Activated CD4-positive, alpha-beta T cell treated with anti-CD3 and anti-CD28 coated beads, Interleukin-2, amount 10 ng/mL, durations not matched to agents 7 days and 5 days (primary cell): ENCODE measurements at places on chromosomes 5 and 9.

DNA sequence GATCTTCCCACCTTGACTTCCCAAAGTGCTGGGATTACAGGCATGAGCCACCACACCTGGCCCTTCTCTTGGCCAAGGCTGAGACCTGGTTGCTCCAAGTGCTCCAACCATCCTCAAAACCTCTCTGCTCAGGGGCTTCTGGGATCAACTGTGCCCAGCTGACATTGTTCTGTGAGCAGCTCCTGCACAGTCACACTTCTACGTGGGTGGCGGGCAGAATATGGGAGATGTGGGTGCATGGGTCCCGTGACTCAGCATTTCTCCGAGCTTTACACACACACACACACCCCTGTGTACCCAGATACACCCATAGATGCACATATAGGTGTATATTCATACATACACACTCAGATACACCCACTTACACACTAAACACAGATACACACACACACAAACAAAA, 10.5 kb upstream of the MYORG start:
- DNase-seq = peak; percentile 1

GRCh38 chr5:6567835-6568234, 65.0 kb downstream of the NSUN2 start:
- DNase-seq = no peak

- no peak for DNase-seq
These were observed 156.5 kb downstream of the PSAT1 start for GRCh38 chr9:78453450-78453849.

- DNase-seq = no peak
These were observed 157.5 kb downstream of the DOCK8 start for GRCh38 chr9:372128-372527.

DNA sequence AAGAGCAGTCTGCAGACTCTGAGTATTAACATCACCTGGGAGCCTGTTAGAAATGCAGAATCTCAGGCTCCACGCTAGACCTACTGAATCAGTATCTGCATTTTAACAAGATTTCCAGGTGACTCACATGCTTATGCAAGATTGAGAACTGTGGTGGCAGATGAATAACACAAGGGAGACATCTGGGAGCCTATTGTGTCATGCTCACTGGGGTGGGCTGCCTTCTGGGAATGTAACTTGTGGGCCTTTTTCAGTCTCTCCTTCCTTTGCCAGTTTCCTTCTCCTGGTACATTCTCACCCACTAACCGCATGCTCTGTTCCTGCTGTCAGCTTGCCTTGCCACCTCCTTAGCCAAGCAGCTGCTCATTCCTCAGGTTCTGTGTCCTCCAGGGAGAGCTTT, 176.6 kb upstream of the C9orf72 start:
- no peak for DNase-seq

DNA sequence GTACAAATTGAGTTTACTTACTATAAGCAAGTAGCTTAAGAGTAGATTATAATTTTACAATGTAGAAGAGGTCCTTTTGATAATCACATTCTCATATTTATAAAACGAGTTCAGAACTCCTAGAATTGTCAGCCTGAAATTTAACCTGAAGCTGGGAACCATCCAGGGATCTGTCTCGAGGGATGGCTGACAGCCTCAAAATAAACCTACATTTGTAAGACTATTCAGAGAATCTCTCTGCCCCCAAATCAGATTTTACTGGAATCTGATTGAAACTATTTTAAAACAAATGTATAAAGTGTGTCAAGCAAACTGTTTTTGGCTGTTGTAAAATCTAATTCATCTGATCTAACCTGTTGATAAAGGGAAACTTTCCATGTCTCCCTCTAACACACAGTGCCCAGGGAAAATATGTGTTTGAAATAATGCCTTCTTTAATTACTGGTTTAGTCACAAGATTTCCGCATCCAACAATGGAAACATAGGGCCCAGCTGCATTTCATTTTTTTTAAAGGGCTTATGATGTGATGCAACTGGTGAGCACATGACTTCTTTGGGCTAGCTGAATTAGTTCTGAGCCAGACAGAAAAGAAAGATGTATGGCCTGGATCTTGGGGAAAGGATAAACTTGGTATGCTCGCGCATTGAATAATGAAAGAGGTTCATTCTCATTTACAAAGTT, 30.3 kb downstream of the SLC25A46 start:
- DNase-seq = no peak

DNA sequence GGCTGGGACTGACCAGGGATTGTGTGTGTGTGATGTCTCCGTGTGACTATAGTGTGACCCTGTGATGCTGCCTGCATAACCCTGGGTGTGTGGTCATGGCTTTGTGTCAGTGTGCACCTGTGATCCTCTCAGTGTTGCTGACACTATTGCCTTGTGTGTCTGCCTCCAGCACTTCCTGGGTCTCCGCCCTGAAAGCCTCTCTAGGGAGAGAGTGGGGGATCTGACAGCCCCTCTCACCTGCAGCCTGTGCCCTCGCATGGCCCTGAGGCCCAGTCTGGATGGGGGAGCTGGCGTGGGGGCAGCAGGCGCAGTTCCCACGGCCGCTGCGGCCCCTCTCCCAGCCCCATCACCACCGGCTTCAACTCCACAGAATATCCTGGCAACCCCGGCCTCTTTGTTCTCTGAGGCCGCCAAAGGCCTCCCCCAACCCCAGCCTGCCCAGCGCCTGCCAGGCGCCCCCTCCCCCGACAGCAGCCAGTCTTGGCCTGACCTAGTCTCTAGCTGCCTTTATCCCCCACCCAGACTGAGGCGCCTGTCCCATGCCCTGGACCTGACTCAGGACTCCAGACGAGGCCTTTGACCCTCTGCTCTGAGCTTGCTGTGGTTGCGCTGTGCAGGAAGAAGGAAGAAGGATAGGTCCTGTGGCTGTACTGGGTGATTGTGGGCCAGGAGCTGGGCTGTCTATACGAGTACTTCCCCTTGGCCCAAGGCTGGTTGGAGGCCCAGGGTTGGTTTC, 38.7 kb downstream of the CXXC5 start:
- DNase-seq = no peak

- DNase-seq = no peak
These were observed 308.7 kb downstream of the SPOCK1 start for GRCh38 chr5:137190441-137190840.

GRCh38 chr5:172079876-172080275, 73.4 kb upstream of the FBXW11 start:
- DNase-seq = no peak

GRCh38 chr5:160486573-160486972, 64.9 kb downstream of the PTTG1 start:
- DNase-seq = peak; percentile 43

DNA sequence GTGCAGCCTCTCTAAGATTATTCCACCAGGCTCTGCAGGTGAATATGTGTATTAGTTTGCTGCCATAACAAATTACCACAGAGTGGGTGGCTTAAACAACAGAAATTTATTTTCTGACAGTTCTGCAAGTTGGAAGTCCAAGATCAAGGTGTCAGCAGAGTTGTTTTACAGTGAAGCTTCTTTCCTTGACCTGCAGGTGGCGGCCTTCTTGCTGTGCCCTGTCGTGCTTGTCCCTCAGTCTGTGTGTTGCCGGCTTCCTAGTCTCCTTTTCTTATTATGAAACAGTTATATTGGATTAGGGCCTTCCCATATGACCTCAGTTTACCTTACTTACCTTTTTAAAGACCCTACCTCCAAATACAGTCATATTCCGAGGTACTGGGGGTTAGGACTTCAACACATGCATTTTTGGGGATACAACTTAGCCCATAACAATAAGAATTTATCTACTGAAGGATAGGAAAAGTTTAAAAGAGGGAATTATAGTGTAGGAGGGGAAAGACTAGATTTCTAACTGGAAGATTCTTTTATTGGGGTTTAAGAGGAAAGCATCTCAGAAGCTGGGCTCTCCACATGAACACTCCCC, 97.4 kb downstream of the OSTF1 start:
- DNase-seq = peak; percentile 56

DNA sequence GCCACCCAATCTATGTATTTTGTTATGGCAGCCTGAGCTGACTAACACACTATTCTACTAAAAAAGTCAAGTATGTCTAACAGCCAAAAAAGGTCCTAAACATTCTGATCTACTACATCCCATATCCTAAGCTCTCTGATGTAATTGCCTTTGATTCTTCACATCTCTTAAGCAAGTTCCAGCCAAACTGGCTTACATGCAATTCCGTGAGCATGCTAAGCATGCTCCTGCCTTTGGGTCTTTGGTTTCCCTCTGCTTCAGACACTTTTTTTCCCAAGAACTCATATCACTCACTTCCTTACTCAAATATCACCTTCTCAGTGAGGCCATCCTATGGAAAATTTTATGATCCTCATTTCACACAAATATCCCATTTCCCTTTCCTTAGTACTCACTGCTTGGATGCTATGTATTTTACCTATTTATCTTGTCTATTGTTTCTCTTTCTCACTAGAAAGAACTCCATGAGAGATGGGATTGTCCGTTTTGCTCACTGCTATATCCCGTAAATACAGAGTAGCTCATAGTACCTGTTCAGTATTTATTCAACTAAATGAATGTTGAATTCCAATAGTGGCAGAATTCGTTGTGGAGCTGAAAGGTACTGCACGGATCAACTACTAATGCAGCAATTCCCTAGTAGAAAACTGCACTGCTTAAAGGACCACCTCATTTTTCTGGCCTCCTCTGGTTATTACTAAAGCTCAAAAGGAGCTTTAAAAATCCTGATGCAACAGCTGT, 2.3 kb upstream of the SLC12A2 start:
- no peak for DNase-seq

DNA sequence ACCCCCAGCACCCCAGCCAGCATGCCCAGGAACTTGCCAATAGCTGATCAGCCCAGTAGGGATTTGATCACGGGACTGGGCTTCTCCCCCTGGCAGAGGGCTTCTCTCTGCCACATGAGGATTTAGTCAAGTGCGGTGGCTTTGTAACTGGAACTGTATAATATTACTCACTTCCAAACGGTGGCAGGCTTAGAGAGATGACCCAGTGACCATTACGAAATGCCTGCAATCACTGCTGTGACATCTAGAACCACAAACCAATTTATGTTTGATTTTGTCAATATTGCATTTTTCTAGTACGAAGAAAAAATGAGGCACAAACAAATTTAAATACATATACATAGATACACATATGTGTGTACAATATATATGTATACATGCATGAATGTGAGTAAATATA, 192.1 kb downstream of the ERCC6L2 start:
- DNase-seq = no peak

DNA sequence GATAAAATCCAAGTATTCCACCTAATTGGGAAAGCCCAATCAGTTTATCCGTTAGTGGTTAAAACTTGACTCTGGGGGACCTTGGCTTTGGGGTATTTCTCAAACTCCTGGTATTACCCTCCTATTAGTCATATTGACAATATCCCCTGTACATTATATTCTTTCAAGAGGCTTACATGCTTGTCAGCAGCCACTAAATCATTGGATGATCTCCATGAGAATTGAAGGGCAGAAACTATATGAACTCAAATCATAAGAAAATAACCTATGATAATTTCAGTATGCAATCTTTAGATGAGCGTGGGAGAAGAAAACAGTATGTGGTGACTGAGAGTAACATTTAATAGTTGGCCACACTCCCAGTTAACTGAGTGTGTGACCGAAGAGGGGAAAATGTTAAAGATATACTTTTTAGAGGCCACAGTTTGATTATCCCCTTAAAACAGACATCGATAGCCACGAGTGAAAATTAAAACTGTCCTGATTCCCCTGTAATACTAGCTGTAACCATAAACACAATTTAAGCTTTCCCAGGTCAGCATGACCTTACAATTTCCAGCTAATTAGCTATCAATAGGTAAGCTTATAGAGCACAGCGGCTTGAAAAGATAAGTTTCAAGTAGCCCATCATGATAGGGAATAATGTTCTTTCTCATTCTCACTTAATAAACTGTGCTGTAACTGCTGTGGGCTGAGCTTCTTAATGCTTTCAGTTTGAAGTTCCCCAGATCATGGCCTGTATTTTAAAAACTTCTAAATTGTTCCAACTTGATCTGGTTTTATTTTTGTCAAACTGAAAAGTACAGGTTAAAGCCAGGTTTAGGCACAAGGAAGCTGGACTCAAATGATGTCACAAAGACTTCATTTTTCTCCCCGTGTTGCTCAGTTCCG, 58.6 kb downstream of the PUM3 start:
- DNase-seq = no peak

DNA sequence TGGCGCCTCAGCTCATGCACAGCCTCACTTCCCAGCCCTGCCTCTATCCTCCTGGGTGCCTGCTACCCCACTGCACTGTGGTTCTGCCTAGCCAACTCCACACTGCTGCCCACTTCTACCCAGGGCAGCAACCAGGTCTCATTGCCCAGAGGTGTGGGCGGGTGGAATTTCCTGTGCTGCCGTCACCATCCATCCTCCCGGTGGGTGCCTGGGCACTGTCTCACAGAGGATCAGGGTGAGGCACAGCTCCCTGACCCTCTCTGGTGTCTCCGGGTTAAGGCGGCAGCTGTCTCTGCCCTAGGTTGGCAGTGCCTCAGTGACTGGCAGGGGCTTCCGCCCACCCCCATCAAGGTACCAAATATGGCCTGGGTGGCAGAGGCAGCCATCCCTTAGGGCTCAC, 4.3 kb upstream of the MTMR12 start:
- no peak for DNase-seq
